HuH-7 (cell line): ENCODE measurements at places on chromosomes 6 and 20.

- no peak for DNase-seq
These were observed 9.9 kb downstream of the RFPL4B start for GRCh38 chr6:112356994-112357393.

GRCh38 chr6:35163836-35164235 lies 22.7 kb upstream of the TCP11 start:
- no peak for DNase-seq

GRCh38 chr20:9180481-9181257 lies 111.8 kb downstream of the PLCB4 start:
- no peak for DNase-seq

DNA sequence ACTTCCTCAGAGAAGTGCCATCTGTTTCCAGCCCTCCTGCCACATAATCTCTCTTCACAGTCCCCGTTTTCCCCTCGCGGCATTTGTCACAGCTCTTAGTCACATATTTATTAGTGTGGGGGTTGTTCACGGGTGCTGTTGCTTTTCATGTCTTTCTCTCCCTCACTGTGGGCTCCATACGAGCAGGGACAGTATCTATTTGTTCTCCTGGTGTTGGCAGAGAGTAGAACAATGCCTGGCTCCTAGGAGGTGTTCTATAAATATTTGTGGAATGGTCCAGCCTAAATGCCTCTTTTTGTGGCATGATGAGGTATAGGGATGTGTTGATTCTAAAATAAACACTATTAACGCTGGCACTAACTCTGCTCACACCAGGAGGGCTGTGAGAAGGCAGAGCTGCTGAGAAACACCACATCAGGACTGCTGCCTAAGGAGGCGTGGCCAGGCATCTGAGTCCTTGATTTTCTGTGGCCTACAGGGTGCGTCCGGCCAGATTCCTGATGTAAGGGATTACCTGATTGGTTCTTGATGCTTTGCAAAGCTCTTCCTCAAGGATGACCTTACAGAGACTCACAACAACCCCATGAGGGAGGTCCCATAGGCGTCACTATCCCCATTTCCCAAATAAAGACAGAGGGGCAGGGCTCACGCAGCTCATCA lies 219.8 kb upstream of the ARID1B start:
- DNase-seq = no peak

DNA sequence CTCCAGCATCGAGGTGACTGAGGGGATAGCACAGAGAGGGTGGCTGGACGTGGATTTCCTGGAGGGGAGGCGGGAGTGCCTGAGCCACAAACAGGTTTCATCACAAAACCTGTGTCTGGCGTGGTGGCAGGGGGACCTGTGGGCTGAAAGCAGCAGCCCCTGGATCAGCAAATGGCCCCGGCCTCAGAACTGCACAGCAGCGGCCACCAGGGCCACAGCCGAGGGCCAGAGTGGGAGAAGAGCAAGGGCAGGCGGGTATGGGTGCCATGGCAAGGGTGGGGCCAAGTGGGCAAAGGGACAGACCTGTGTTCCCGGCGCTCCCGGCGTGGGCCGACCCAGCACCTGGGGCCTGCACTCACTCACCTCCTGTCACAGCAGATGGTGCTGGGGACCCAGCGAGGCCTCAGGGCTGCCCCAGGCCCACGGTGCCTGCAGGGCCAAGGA lies 19.0 kb downstream of the NTSR1 start:
- no peak for DNase-seq

DNA sequence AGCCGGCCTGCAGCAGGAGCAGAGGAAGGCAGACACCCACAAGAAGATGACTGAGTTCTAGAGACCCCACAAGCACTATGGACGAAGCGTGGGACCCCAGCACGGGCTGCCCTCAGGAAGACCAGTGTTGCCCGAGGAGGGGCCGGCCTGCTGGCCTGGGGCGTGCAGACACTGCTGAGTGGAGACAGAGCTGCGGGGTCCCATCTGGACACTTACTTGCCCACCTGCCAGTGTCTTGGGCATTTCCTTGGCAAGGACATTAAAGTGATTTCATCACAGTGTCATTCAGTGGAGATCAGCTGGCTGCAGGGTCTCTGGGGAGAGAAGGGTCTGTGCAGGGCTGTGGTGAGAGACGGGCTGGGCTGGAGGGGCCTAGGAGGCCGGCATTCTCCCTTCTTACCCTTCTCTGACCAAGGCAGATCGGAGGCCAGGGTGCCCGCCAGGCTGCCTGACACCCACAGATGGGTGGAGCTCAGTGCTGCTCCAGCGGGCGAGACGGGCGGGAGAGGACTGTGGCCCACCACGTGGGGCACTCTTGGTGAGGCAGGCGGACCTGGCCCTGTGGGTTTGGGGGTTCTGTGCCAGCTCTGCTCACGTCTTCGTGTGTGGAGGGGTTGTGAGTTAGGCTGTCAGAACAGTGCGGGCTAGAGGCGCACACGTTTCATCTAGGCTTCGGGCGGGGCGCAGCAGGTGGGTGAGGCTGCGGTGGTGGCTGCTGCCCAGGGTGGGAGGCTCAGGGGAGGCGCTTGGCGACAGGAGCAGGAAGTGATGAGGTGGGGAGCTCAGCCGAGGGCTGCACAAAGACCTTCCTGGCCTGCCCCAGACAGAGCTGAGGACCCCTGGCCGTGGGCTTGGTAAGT lies at the start of gene LIME1:
LIME1 (plus strand) TSS at position 806 of the 860 bp plus-strand sequence. CDS start 886 bp downstream, outside the sequence.
- no peak for DNase-seq

DNA sequence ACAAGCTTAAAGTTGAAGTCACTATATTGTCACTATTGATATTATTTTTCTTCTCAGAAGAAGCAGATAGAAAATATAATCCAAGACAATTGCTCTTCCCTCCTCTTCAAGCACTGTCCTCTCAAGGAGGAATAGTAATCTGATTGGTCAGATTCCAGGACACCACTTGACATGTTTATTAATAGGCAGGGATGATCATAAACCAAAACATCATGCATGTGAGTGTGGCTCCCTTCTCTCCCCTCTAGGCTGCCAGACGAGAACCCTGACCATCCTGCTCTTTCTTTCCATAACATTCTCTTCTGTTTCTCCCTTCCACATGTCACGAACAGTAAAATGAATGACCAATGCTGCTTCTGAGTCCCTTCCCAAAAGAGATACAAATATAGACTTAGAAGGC lies 7.5 kb downstream of the ATG5 start:
- DNase-seq = no peak

DNA sequence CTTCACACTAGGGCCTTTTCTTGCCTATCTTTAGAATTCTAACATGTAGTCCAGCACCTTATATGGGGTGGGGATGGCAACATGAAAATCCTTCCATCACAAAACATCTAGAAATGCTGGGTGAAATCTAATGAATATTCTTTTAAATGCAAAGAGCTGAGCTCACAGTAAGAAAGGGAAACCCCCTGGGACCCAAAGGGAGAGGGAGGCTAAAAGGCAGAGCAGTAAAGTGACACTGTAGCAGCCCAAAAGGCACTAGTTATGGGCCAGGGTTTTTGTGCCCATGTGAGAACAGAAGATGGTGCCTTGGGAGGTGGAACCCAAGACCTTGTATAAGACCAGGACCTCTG lies 66.7 kb downstream of the TRAM2 start:
- DNase-seq = no peak

GRCh38 chr6:155155787-155156447 lies 107.9 kb upstream of the CLDN20 start:
- no peak for DNase-seq

DNA sequence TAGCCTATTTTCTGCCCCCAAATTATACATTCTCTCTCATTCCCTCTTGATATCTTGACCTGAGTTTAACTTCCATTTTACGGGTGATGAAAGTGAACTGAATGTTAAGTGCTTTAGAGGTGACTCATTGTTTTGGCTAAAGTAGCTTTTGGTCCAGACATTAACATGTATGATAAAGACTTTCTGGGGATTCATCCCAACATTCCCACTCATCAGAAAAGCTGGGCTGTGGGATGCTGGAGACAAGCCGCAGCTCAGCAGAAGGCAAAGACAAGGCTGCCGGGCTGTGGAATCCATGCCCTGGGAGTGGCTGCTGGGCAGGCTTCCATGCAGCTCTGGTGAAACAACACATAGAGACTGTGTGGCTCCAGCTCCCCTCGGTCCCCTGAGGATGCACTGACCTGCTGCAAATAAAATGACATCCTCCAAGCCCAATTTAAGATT lies 89.9 kb upstream of the SYNDIG1 start:
- DNase-seq = no peak

DNA sequence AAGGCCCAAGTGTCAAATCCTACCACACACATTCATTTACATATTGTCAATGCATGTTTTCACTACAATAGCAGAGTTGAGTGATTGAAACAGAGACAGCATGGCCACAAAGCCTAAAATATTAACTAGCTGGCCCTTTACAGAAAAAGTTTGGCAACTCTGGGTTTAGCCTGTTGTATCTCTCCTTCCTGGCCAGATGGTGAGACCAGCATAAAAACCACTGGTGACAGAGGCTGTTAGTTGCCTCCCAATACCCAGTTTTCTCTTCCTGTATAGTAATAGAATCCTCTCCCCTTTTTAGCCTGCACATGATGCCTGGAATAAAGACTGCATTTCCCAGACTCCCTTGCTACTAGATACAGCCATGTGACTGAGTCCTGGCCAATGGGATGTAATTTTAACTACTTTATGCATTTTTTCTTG lies 100.0 kb upstream of the TAB2 start:
- DNase-seq = no peak

DNA sequence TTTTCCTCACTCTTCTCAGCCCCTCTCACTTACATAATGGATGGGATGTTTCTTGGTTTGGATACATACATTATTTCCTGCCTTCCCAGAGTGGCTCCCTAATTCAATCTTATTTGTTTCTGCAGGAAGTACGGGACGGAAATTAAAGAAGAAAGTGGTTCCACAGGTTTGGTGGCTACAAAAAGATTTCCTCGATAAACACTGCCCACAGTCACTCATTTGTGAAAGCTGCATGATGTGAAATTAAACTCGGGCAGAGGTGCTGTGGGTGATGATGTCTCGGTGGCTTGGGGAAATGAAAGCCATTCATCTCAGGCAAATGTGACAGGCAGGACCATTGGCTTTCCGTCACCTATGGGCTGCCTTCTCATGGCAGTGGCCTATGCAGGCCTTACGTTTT lies 119.5 kb upstream of the KCNG1 start:
- DNase-seq = no peak

DNA sequence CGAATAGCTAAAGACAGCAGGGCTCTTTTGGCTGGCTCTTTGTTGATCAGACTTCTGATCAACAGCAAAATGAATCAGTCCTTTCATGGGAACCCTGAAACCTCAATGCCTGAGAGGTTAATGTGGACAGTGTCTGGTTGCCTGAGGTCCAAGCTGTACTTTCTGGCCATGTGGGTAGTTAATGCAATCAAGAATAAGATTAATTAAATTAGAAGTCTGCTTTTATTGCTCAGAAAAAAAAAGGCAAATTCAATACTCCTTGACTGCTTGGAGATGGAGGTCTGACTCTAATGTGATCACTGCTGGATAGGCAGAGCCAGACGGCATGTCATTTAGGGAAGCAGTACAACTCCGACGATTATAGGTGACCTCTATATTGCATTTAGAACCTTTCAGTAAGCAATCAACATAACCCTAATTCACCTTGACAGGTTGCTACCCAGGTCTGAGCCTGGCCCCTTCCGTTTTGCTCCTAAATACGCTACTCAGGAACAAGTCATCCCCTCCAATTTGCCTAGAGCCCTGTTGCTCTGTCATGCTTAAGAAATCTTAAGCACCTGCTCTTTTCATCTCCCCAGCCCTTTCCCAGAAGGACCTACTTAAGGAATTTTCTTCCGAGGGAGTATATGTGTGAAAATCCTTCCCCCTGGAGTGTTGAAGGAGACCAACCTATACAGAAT lies 370.0 kb upstream of the SPTLC3 start:
- no peak for DNase-seq

- DNase-seq = no peak
These were observed 60.7 kb downstream of the SIM1 start for GRCh38 chr6:100404051-100404450.

DNA sequence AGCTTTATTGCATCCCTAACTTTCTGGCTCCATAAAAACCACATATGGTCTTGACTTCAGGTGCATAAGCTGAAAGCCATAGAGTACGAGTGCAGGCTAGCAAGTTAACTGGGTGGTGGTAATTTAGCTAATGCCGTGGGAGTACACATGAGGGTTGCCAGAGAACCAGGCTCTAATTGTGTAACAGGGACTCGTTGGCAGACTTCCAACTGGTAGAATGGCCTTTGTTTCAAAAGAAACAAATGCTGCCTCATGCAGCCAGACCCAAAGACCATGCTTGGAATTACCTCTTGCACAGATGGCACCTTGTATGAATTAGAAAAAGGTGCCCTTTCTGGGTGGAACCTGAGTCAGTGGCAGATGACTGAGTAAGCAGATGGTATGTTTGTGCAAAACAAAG lies 73.2 kb downstream of the LY86 start:
- DNase-seq = peak; percentile 28

DNA sequence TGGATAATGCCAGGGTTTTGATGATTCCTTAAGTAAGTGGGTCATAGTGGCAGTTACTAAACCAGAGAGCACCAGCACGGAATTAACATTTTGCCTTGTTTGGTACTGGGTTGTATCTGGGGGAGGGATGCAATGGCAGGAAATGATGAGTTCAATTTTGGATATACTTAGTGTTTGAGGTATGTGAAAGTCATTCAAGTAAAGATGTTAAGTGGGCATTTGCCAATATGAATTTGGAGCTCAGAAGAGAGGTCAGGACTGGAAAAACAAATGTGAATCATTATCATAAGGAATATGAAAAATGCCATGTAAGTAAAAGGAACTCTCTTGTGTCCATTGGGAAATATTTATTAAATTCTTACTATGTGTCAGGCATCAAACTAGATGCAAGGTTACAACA lies 6.2 kb downstream of the PXT1 start:
- DNase-seq = no peak

- no peak for DNase-seq
These were observed 28.5 kb downstream of the THBS2 start for GRCh38 chr6:169225131-169225576.

- DNase-seq = no peak
These were observed 25.1 kb upstream of the CMTR1 start for GRCh38 chr6:37407948-37408347.

DNA sequence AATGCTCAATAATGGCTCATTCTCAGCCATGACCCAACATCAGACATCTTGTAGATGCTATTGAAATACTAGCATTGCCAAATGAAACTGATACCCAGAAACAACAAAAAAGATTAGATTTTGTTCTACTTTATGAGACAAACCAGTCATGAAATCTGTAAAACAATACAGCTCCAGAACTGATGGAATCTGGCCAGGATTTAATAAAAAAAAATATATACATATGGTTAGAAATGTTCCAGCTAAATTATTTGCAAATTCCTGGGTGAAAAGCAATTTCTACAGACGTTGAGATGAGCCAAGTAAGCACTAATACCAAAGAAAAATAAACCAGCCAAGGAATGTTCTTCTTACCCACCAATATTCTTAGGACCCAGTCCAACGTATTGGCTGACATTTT lies 201.3 kb downstream of the EPHA7 start:
- no peak for DNase-seq
